ENCODE measurements at places on chromosomes 7 and 10. TPM values are rescaled to one million over a fixed set of nuclear protein-coding genes. Genes with fewer than 3 reads are reported as not detected.

- no peak overlapping the region for H3K27ac ChIP-seq
- H3K27me3 ChIP-seq, result no peaks in the 10 kb centered on the region
- no peaks in the 10 kb centered on the region for H3K36me3 ChIP-seq
- no peak for DNase-seq
These were observed 462.6 kb upstream of the MGMT start for GRCh38 chr10:129004398-129004797.

DNA sequence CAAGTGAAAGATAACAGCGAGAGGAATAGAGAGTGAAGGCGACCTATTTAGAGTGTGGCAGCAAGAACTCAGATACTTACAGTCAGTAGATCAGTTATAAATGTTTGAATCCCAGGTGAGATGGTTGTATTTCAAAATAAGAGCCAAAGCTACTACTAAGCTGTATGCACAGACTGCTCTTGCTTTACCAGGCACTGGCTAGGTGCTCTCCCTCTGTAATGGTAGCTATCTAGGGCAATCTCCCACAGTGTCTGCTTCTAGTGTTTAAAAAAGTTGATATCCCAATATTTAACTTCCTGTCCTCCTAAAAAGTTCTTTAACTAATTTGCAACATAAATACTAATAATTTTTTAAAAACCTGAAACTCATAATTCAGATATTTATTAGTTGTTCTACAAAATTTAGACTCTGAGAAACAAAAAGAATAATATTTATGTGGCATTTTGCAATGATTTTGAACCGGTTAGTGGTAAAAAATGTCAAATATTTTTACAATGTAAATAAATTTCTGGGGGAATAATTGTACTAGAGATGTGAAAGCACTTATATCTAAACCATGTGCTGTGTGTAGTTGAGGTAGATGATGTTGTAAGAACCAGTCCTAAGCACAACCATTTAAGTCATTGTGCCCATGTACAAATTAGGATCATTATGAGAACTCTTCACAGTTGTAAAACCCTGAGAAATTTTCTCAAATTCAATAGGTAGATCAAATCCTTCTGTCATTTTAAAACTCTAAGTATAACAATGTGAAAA lies 349.3 kb upstream of the SEMA3D start:
- no peak overlapping the region for H3K27ac ChIP-seq
- no peak for DNase-seq
- no peaks in the 10 kb centered on the region for H3K4me1 ChIP-seq
- H3K4me3 ChIP-seq, result no peak overlapping the region

DNA sequence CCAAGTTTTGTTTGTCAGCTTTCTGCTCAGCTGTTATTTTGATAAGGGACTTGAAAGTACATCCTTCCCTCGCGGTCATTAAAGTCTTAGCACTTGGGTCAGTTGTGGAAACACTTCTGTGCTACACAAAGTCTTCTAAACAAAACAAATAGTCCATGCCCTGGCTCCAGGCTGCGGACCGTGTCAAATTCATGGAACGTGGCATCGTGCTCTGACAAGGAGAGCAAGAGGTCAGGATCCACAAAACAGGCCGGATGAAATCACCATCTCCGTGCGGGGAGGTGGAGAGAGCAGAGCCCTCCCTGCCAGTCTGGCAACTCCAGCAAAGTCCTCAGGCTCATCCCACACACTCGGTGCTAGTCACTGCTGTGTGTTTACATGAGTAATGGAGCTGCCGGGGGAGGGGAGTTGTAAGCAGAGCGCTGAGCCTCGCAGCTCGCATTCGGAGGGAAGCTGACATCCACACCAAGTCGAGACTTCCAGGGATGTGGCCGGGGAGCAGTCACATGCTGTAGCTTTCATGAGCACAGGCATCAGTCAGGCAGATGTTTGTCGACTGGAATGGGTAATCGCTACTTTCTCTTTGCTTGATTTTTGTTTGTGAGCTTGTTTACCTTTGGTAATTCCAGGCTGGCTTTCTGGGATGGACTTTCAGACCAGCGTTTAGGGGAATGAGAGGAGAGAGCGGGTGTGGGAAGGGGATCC lies 147.6 kb downstream of the ARID5B start:
- DNase-seq, result peak; percentile 94
- no peaks in the 10 kb centered on the region for H3K36me3 ChIP-seq
- peak overlapping the region; percentile 23 for H3K4me3 ChIP-seq
- H3K4me1 ChIP-seq, result peaks cover 37% of the 10 kb centered on the region
- peak overlapping the region; percentile 95 for H3K27ac ChIP-seq

GRCh38 chr7:43590862-43591557 lies 8.1 kb downstream of the STK17A start:
- no peak overlapping the region for H3K4me3 ChIP-seq
- H3K27ac ChIP-seq, result peak overlapping the region; percentile 22
- no peaks in the 10 kb centered on the region for H3K27me3 ChIP-seq

- no peaks in the 10 kb centered on the region for H3K36me3 ChIP-seq
- no peak overlapping the region for H3K4me3 ChIP-seq
- peaks cover 11% of the 10 kb centered on the region for H3K27me3 ChIP-seq
- H3K27ac ChIP-seq, result no peak overlapping the region
These were observed 7.7 kb downstream of the ASB10 start for GRCh38 chr7:151179287-151179860.

- H3K36me3 ChIP-seq, result no peaks in the 10 kb centered on the region
- H3K27me3 ChIP-seq, result no peaks in the 10 kb centered on the region
- H3K4me1 ChIP-seq, result peaks cover 9% of the 10 kb centered on the region
- DNase-seq, result no peak
- no peak overlapping the region for H3K4me3 ChIP-seq
These were observed 75.0 kb upstream of the SFMBT2 start for GRCh38 chr10:7485799-7486198.

GRCh38 chr7:102254521-102254920 lies 32.1 kb upstream of the SH2B2 start:
- no peaks in the 10 kb centered on the region for H3K27me3 ChIP-seq
- no peak overlapping the region for H3K27ac ChIP-seq
- H3K4me3 ChIP-seq, result no peak overlapping the region
- H3K4me1 ChIP-seq, result no peaks in the 10 kb centered on the region
- no peak for DNase-seq

DNA sequence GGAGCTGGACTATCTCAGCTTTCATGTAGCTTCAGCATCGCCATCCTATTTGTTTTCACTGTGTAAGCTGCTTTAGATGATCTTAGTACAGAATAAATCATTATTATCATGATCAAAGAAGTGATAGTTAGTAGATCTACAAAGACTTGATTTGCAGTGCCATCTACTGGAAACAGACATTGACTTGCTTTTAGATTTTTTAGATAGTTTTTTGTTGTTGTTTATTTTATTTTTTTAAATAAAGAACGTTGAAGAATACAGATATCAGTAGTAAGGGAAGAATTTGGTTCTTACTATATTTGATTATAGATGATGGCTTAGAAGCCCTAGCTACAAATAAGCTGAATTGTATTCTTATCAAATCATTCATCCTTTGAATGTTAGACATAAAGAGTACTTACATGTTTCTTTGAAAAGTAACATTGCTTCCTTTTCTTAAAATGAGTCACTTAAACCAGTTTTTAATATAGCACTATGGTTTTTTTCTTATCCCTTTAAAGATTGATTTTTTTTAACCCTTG lies 6.3 kb upstream of the SFMBT2 start:
- DNase-seq, result peak; percentile 32
- H3K27me3 ChIP-seq, result peaks cover 60% of the 10 kb centered on the region
- H3K4me3 ChIP-seq, result no peak overlapping the region
- no peak overlapping the region for H3K27ac ChIP-seq
- H3K4me1 ChIP-seq, result peaks cover 10% of the 10 kb centered on the region

GRCh38 chr7:33986951-33987947 lies 81.9 kb downstream of the BMPER start:
- H3K4me3 ChIP-seq, result no peak overlapping the region
- H3K36me3 ChIP-seq, result no peaks in the 10 kb centered on the region
- no peaks in the 10 kb centered on the region for H3K27me3 ChIP-seq

- DNase-seq, result peak; percentile 71
- H3K4me3 ChIP-seq, result no peak overlapping the region
- H3K4me1 ChIP-seq, result peaks cover 14% of the 10 kb centered on the region
These were observed 243.1 kb upstream of the AOAH start for GRCh38 chr7:36967387-36967786.

GRCh38 chr10:131738396-131738735 lies 162.4 kb upstream of the PPP2R2D start:
- no peak overlapping the region for H3K4me3 ChIP-seq
- no peaks in the 10 kb centered on the region for H3K27me3 ChIP-seq
- H3K36me3 ChIP-seq, result no peaks in the 10 kb centered on the region
- H3K27ac ChIP-seq, result no peak overlapping the region

GRCh38 chr10:123150271-123150985 lies 2.5 kb downstream of the HMX2 start:
- H3K27me3 ChIP-seq, result peaks cover 80% of the 10 kb centered on the region
- no peak overlapping the region for H3K27ac ChIP-seq
- H3K4me1 ChIP-seq, result peaks cover 18% of the 10 kb centered on the region
- no peaks in the 10 kb centered on the region for H3K36me3 ChIP-seq

GDF2 gene
- not detected for total RNA-seq

TMEM270 gene
- total RNA-seq, result 1.1 TPM

SEMA3D gene
- 44.9 TPM for total RNA-seq

OPN1SW gene
- not detected for total RNA-seq

TBXAS1 gene
- 4.7 TPM for total RNA-seq
